ENCODE measurements at places on chromosomes 3 and 15.

DNA sequence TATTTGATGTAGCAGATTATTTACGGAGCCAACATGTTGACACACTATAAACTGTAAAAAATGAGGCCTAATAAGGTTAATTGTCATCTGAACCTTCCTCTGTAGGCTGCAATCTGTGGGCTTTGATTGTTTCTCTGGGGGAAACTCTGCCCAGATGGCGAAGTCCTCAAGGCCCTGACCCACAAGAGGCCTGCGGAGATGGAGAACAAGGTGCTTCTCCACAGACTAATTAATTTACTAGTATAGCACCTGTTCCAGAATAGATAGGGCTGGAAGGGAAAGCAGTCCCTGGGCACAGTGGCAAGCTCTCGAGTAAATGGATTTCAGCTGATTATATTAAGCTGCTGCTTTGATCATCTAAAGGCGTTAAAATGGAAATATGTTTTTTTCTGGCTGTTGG is 338.8 kb upstream of the DNAJC19 start:
- DNase-seq, result no peak

- DNase-seq, result no peak
Observed at GRCh38 chr3:46091046-46091445, 63.8 kb upstream of the XCR1 start.

DNA sequence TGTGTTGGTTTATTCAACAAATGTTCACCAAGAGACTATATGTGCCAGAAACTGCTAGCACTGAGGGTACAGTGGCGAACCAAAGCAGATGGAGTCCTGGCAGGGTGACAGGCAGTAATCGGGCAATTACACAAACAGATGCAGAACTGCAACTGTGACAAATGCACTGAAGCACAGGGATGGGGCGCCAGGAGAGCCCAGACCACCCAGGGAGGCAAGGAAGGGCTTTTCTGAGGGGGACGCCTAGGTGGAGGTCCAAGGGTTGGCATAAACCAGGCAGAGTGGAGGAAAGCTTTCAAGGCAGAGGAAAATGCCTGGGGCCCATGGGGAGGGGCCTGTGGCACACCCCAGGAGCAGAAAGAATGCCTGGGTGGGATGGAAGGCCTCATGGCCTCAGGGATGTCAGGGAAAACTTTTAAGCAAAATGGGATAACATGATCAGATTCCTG is 5.5 kb downstream of the DIS3L start:
- DNase-seq, result peak; percentile 10

DNA sequence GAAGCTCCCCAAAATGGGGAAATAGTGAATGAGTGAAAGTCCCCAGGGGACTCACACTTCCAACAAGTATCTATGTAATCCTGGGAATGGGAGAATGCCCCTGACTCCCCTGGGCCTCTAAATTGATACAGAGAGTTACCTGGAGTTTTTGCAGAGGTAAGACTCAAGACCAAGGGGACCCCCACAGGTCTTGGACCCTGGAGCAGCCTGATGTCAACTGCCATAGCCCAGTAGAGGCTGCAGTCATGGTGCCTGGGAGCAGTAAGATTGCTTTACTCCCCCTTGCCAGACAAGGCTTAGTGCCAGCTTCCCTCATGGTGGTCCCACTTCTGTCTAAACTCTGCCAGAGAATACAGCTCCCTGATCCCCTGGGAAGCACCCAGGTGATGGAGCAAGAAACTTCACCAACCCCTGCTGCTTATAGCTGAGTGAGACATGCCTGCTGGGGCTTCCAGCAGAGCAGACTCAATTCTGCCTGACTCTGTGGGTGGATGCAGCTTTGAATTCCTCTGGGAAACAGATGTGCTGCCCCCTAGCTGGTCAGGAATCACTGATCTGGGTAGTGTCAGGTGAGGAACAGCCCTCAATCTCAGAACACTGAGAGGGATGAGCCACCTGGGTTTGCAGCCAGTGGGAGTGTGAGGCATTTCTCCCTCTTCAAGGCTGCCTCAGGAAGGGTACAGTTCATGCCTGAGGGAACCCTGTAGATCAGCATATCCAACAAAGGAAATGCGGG is 485.9 kb downstream of the NSUN3 start:
- no peak for DNase-seq

DNA sequence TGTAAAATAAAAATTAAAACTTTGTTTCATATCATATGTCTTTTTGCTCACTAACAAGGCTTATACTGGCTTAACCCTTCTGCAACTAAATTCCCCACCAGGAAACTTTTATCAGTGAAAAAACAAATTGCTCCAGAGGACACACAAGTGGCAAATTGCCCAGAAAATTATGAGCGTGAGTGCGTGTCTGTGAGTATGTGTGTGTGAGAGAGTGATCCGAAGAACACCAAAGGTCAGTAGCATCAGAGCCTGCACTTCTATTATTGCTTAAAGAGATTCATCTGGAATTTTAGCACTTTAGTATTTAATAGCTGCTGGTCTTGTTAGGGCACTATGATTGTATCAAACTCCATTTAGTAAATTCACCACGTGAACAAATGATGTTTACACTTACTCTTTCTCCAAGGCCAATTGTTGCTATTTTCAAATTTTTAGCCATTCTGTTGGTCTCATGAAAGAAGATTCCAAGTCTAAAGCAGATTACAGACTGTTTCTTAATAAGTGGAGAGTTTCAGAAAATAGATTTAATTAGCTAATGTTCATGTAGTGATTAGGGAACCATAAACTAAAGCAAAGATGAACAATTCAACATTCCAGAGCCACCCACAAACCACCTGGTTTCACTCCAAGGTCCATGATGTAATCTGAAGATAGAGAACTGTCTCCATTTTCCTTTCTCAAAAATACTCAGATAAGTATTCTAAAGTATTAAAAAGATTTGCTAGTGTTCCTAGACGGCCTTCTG is 91.1 kb upstream of the IL12A start:
- peak; percentile 70 for DNase-seq

GRCh38 chr15:81375461-81375860 is 1.4 kb upstream of the TMC3 start:
- no peak for DNase-seq

- no peak for DNase-seq
Observed at GRCh38 chr15:82945326-82945725, 7.2 kb downstream of the HOMER2 start.

GRCh38 chr3:195236076-195236798 is 34.7 kb downstream of the XXYLT1 start:
- no peak for DNase-seq

- no peak for DNase-seq
Observed at GRCh38 chr3:176969506-176969905, 227.8 kb downstream of the TBL1XR1 start.

GRCh38 chr3:46349484-46350261 is 4.2 kb upstream of the CCR2 start:
- DNase-seq, result no peak

GRCh38 chr3:52831500-52832301 is 1.2 kb upstream of the ITIH4 start:
- peak; percentile 66 for DNase-seq

DNA sequence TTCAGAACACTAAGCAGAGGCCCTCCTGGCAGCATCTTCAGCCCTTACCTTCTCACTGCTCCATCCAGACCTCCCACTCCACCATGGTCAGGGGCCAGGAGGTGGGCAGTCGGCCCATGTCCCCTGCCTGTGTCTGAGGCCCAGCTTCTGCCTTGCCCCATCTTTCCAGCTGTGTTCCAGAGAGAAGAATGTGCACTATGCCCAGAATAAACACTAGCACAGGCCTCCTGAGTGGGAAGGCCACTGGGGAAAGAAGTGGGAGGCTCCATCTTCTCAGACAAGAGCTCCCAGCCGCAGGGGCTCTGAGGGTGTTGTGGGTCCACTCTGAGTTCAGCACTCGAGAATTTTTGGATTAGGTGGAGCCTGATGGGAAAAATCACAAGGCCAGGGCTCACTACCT is 44.5 kb downstream of the ADCY5 start:
- DNase-seq, result no peak

DNA sequence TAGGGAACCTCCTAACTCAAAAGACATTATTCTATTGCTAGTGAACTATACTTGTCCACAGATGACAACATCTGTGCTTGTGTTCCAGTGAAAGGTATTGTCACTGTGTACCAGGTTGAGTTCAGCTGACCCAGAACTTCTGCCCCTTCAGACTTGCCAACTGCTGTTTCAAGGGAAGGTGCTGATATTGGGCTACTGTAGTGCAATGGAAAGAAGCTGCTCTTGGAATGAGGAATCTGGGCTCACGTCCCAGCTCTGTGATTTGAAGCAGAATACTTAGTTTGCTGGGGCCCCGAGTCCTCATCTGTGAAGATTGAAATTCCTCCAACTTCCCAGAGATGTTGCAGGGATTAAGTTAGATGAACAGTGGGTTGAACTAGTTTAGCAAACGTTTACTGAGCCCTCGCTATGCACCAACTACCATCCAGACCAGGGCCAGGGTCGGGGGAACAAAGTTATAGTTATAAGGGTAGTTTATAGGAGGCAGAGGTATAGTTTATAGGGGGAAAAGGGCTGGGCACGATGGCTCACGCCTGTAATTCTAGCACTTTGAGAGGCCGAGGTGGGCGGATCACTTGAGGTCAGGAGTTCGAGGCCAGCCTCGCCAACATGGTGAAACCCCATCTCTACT is 15.9 kb upstream of the UMPS start:
- DNase-seq, result peak; percentile 32

- no peak for DNase-seq
Observed at GRCh38 chr3:129295286-129295685, 16.6 kb downstream of the HMCES start.

- peak; percentile 20 for DNase-seq
Observed at GRCh38 chr3:49723296-49723627, 489 bp downstream of the GMPPB start.

DNA sequence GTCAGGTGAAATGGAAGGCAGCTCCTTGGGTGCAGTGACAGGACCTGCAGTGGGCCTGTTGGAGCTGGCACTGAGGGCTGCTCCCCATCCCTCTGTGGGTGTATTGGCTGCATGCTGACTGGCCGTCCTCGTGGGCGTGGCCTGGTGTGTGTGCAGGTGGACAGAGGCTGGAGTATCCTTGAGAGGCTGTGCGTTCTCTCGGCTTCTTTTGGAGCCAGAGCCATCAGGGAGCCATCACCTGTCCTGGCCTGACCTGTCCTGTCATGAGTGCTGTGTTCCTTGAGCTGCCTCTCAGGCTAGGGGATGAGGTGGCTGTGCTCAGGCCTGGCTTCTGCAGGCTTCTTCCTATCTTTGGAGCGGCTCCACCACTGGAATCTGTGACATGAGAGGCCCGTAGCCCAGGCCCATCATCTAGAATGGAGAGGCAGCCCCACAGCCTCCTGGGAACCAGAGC is 61.5 kb downstream of the APBA2 start:
- DNase-seq, result no peak

GRCh38 chr3:133882986-133883586 is 12.6 kb downstream of the RAB6B start:
- DNase-seq, result no peak

All from fibroblast of skin of abdomen (primary cell).